ENCODE measurements at places on chromosomes 4 and X. TPM values are rescaled to one million over a fixed set of nuclear protein-coding genes. Genes with fewer than 3 reads are reported as not detected.

Gene RTL3
- 0.07 TPM for total RNA-seq

Gene SPANXC
- total RNA-seq: not detected

Gene ZMYM3
- 13.1 TPM for total RNA-seq

Gene GABRB1
- total RNA-seq: not detected

Gene NBDY
- 51.2 TPM for total RNA-seq

Gene TIGD4
- not detected for total RNA-seq

Gene AASDH
- 2.6 TPM for total RNA-seq

Gene SERPINA7
- total RNA-seq: not detected

Gene GYG2
- total RNA-seq: 3.7 TPM

Gene SCML2
- 7.2 TPM for total RNA-seq

Gene PABPC1L2B
- not detected for total RNA-seq

Gene CXorf58
- 0.14 TPM for total RNA-seq

Gene HTT
- total RNA-seq: 11.4 TPM

Gene TBC1D8B
- 1.2 TPM for total RNA-seq

Gene PPARGC1A
- 0.10 TPM for total RNA-seq

Gene TSPAN6
- total RNA-seq: 41.9 TPM

Gene SPANXN4
- not detected for total RNA-seq

Gene SLC49A3
- total RNA-seq: 0.16 TPM

Gene F11
- total RNA-seq: not detected

Gene WNK3
- total RNA-seq: 0.01 TPM

Gene NSUN7
- total RNA-seq: 0.62 TPM

Gene ARHGAP4
- total RNA-seq: 0.91 TPM

Gene PAGE2
- not detected for total RNA-seq

Gene UCP1
- total RNA-seq: not detected

Gene SLC10A7
- total RNA-seq: 2.8 TPM

Gene CDKL2
- 0.82 TPM for total RNA-seq

Gene NDUFA1
- total RNA-seq: 315 TPM

Gene COL25A1
- not detected for total RNA-seq

Gene MAGEA10
- not detected for total RNA-seq

Gene MAGEA9B
- not detected for total RNA-seq

Gene ADH1A
- not detected for total RNA-seq

Gene MAGEC1
- not detected for total RNA-seq

Gene CWH43
- total RNA-seq: not detected

Gene RNF175
- total RNA-seq: not detected

Gene TEX11
- total RNA-seq: not detected

Gene C4orf51
- total RNA-seq: not detected

Gene CFAP47
- not detected for total RNA-seq

Gene UGT2B17
- total RNA-seq: not detected

Gene HSPA4L
- total RNA-seq: 7.0 TPM

Gene SULT1B1
- total RNA-seq: not detected

Gene TMEM165
- 51.9 TPM for total RNA-seq

Gene F8A1
- 94.8 TPM for total RNA-seq

Gene TMA16
- 38.3 TPM for total RNA-seq

Gene XIAP
- 24.6 TPM for total RNA-seq

Gene SCRG1
- total RNA-seq: not detected

Gene SPON2
- total RNA-seq: 0.60 TPM

Gene KDR
- not detected for total RNA-seq

Gene SOX3
- total RNA-seq: not detected

Gene TRIM60
- total RNA-seq: not detected

All from A549 treated with Mapracorat at 1 μM for 4 hours (cell line).